ENCODE measurements at places on chromosomes 2 and 18.

DNA sequence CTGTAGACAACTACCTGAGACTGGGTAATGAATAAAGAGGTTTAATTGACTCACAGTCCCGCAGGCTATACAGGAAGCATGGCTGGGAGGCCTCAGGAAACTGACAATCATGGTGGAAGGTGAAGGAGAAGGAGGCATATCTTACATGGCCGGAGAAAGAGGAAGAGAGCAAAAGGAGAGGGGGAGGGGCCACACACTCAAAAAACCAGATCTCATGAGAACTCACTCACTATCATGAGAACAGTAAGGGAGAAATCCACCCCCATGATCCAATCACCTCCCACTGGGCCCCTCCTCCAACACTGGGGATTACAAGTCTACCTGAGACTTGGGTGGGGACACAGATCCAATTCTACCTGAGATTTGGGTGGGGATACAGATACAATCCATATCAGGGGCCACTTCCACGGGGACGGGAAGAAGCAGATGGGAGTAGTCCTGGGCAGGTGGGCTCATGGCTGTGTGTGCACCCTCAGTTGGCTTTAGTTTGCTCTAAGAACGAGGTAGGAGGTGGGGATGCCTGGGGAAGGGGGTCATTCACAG lies 9.9 kb downstream of the MAB21L4 start:
- no peak for DNase-seq

DNA sequence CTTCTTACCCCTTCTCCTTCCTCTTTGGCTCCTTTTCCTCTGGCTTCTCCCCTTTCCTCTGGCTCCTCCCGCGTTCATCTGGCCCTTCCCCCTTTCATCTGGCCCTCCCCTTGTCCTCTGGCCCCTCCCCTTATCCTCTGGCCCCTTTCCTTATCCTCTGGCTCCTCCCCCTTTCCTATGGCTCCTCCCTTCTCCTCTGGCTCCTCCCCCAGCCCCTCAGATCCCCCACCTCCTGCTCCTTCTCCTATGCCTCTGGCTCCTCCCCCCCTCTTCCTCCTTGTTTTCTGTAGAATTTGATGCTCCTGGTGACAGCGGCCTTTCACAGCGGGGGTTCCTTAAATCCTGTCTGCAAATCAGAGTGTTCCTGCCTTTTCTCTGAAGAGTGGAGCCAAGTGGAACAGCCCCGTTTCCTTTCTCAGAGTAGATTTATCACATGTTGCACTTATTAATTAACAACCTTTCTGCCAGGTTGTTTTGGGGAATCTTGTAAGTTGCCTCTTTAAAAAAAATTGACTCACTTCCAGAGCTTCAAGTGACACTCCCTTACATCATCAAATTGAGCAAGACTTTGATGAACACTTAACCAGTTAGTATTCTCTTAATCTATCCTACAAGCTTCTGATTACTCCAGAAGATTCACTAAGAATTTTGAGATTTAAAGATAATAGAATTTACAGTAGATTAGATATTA lies 27.9 kb downstream of the FABP1 start:
- no peak for DNase-seq

GRCh38 chr2:205869439-205869838 lies 187.1 kb downstream of the NRP2 start:
- no peak for DNase-seq

GRCh38 chr2:218010984-218011652 lies 8.3 kb upstream of the TNS1 start:
- no peak for DNase-seq

GRCh38 chr2:149307014-149307413 lies 23.4 kb upstream of the LYPD6 start:
- no peak for DNase-seq

DNA sequence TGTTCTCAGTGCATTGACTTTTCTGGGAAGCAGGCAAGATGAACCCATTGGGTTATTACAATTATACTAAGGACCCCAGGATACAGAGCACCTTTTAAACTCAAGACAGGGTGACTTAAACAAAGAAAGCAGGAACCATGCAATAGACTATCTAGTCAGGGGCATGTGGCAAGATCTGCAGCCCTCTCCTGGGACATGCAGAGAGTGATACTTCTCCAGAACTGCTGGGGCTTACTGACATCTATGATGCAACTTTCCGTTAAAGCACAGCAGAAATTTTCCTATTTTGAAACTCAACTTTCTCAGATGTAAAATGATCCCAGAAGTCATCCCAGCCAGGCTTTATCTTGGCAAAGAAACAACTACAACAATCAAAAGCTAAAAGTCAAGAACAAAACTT lies 162.2 kb upstream of the HNMT start:
- DNase-seq, result no peak
